ENCODE measurements at places on chromosomes 16 and 17. TPM values are rescaled to one million over a fixed set of nuclear protein-coding genes. Genes with fewer than 3 reads are reported as not detected.
A peak's percentile ranks its signal among the peaks of the same experiment; 100 is the strongest.

The HNF1B gene
- 44.6 TPM for total RNA-seq

The C16orf46 gene
- 1.6 TPM for total RNA-seq

The SARM1 gene
- 1.3 TPM for total RNA-seq

The KRTAP4-6 gene
- not detected for total RNA-seq

The AATK gene
- total RNA-seq = 7.4 TPM

The USP31 gene
- 19.9 TPM for total RNA-seq

GRCh38 chr17:47099451-47099986 lies 89.6 kb downstream of the CDC27 start:
- H3K4me1 ChIP-seq = no peaks in the 10 kb centered on the region
- peak; percentile 67 for DNase-seq
- H3K36me3 ChIP-seq = no peaks in the 10 kb centered on the region
- H3K4me3 ChIP-seq = peak overlapping the region; percentile 86
- H3K27me3 ChIP-seq = no peaks in the 10 kb centered on the region
- H3K27ac ChIP-seq = no peak overlapping the region

DNA sequence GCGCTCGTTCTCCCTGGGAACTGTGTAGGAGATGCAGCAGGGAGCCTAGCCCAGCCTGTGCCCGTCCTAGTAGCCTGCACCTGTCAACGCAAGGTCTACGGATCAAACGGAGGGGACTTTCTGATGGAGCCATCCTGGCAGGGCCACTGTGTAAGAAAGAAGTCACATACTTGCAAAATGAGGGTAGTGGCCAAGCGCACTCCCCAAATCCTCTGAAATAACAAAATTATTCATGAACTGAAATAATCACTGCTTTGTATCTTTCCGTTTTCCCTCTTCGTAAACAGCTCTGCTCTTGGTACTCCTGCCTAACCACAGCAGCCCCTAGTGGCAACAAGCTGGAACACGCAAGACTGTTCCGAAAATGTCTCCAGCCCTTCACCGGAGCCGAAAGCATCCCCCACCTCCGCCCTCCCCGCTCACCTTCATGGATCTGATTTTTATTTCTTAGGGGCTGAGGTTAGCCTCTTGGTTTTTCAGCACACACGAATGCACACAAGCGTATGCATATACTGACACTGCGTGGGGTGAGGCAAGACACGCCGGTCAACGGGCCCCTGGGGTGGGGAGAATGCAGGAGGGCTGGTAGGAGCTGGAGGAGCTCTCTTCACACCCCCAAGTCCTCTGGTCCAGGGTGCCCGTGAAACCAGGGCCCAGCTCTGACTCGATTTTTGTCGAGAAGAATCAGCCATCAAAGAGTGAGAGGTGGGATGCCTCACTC lies 100.8 kb downstream of the ABCC12 start:
- DNase-seq = peak; percentile 86
- H3K4me1 ChIP-seq = peaks cover 32% of the 10 kb centered on the region
- no peak overlapping the region for H3K4me3 ChIP-seq
- no peak overlapping the region for H3K27ac ChIP-seq
- no peaks in the 10 kb centered on the region for H3K36me3 ChIP-seq

GRCh38 chr17:7889166-7889955 lies 772 bp downstream of the CHD3 start:
- H3K4me3 ChIP-seq = no peak overlapping the region
- no peaks in the 10 kb centered on the region for H3K27me3 ChIP-seq
- H3K36me3 ChIP-seq = peaks cover 24% of the 10 kb centered on the region
- peak; percentile 83 for DNase-seq
- peaks cover 9% of the 10 kb centered on the region for H3K4me1 ChIP-seq

DNA sequence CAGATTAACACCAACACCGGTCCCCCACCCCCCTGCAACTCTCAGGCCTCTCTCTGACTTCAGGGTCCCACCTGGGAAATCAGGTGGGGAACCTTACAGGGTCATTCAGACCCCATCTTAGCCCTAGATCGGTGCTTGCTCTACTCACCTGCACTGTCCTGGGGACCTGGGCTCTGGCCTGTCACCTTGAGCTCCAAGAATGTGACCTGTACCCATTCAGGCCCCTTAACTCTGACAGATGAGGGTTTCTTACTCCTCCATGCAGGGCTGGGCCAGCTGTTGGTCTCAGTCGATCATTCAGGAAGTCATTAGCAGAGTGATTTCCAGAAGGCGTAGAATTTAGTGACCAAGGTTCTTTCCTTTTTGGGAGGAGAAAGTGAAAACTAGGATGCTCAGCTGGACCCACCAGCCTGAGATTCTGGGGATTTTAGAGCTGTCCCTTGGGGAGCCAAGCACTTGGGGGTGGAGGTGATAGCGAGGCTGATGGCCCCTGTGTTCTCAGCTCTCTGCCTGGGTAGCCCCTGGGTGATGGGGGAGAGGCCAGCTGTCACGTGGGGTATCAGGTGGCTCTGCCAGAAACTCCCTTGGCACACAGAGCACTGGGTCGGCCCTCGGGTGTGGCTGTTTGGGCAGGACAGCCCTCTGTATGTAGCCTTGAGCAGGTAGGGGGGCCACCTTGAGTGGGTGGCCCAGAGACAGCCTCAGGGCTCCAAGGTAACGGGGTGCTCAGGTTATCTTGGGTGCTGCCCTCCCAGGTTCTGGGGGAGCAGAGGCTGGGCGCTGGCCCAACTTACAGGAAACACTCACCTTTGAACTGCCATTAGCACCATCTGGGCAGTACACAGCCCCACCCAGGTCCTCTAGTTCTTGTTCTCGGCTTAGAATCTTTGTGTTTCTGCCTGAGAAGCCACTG lies 724 bp downstream of the MVP start:
- peaks cover 6% of the 10 kb centered on the region for H3K4me1 ChIP-seq
- H3K4me3 ChIP-seq = no peak overlapping the region
- no peaks in the 10 kb centered on the region for H3K27me3 ChIP-seq
- no peak overlapping the region for H3K27ac ChIP-seq

DNA sequence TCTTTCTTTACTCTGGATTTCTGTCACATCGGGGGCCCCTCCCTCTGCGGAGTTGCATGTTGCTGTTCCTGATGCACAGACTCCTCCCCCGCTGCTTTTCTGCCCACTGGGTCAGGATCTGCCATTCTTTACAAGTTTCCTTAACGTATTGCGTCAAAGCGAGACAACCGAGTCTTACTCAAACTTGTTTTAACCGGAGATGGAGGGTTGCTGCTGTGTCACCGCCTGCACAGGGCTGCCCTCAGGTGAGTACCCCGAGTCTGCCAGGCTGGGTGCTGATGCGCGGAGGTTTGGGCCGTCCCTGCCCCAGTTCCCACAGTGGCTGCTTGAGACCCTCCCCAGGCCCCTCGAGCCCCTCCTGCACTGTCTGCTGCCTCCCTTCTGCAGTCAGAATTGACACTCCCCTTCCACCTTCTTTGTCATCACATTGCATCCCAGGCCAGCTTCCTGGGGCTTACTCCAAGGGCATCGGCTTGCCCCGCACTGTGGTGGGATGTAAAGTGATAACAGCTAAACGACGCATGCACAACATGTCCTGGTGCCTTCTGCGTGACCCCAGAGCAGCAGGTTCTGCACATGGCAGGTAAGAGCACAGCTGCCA lies 19.3 kb downstream of the CARHSP1 start:
- H3K4me1 ChIP-seq = peaks cover 15% of the 10 kb centered on the region
- no peak overlapping the region for H3K4me3 ChIP-seq
- peaks cover 74% of the 10 kb centered on the region for H3K36me3 ChIP-seq
- peak overlapping the region; percentile 64 for H3K27ac ChIP-seq

DNA sequence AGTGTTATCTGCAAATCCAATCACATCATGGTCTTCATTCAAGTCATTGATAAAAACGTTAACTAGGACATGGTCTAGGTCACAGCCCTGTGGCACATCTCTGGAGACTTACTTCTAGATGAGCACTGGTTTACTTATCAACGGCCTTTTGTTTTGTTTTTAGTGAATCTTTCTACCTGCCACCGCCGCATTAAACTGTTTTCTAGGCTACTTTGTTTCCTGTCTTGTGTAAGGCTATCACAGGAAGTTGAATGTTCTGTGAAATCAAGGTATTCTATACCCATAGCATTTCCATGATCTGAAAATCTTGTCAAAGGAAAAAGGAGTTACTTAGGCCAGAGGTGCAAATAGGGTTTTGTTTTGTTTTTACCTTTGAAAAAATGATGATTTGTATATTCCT lies 26.9 kb downstream of the SOCS3 start:
- H3K4me1 ChIP-seq = no peaks in the 10 kb centered on the region
- no peak overlapping the region for H3K4me3 ChIP-seq
- H3K27ac ChIP-seq = no peak overlapping the region
- no peaks in the 10 kb centered on the region for H3K27me3 ChIP-seq

- no peak overlapping the region for H3K27ac ChIP-seq
- no peak for DNase-seq
- H3K36me3 ChIP-seq = peaks cover 79% of the 10 kb centered on the region
These were observed 12.6 kb upstream of the CLTC start for GRCh38 chr17:59607061-59607460.

- no peaks in the 10 kb centered on the region for H3K36me3 ChIP-seq
- no peaks in the 10 kb centered on the region for H3K4me1 ChIP-seq
- H3K27me3 ChIP-seq = no peaks in the 10 kb centered on the region
- H3K4me3 ChIP-seq = no peak overlapping the region
These were observed 22.5 kb downstream of the TIMM22 start for GRCh38 chr17:1019451-1019850.

- H3K27ac ChIP-seq = no peak overlapping the region
- no peaks in the 10 kb centered on the region for H3K4me1 ChIP-seq
- H3K36me3 ChIP-seq = no peaks in the 10 kb centered on the region
- no peak overlapping the region for H3K4me3 ChIP-seq
- H3K27me3 ChIP-seq = no peaks in the 10 kb centered on the region
These were observed 139.9 kb downstream of the DNAH9 start for GRCh38 chr17:11738151-11738550.

- H3K4me1 ChIP-seq = no peaks in the 10 kb centered on the region
- peak; percentile 67 for DNase-seq
- no peak overlapping the region for H3K4me3 ChIP-seq
- peaks cover 65% of the 10 kb centered on the region for H3K27me3 ChIP-seq
These were observed 145.5 kb upstream of the SOX9 start for GRCh38 chr17:71975331-71975801.

Data from endodermal cell (in vitro differentiated cells).